ENCODE measurements at places on chromosomes 11 and 22.

DNA sequence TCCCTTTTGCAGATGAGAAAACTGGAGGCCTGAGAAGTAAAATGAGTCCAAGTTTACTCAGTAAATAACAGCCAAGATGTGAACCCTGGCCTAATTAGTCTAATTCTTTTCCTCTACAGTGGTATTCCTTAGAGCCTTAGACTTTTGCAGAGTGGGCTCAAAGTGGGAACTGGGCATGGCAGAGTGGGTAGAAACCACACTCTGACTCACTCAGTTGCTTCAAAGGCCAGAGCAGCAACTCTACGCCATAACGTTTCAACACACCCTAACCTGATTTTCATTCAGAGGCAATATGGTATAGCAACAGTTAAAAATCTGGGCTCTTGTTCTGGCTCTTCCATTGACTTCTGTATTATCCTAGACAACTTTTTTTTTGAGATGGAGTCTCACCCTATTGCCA is 2.8 kb downstream of the THRSP start:
- no peak for DNase-seq

DNA sequence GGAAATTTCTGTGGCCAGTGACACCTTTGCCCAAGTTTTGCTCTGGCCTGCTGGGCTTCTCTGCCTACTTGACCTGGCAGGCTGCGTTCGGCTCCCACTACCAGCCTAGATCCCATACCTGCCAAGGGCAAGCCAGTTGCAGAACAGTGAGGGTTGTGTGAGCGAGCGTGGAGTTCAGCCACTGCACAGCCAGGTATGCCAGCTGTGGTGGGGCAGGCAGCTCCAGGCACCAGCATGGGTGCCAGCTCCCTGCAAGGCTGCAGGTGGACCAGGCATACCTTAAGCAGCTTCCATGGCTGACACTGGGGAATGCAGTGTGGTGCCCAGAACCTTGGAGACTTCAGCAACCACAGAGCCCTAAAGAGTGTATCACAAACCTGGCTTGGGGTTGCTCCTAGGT is 133.5 kb downstream of the LDLRAD3 start:
- no peak for DNase-seq

DNA sequence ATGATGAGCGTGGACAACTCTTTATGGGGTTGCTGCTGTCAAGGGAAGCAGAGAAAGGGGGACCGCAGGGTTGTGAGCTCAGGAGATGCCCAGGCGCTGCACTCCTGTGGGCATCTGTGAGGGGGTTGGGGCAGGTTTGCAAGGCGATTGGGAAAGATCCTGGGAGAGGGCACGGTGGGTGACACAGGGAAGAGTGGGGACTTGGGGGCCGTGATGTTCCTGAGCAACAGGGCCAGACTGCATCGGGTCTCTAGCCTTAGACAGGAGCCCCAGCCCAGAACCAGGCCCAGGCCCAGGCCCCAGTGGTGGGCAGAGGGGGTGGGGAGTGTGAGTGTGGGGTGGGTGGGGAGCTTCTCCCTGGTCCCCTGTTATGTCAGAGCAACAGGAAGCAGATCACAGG is 38.3 kb downstream of the CSF2RB start:
- no peak for DNase-seq

GRCh38 chr22:38951734-38952133 is 5.7 kb upstream of the APOBEC3A start:
- DNase-seq: no peak

DNA sequence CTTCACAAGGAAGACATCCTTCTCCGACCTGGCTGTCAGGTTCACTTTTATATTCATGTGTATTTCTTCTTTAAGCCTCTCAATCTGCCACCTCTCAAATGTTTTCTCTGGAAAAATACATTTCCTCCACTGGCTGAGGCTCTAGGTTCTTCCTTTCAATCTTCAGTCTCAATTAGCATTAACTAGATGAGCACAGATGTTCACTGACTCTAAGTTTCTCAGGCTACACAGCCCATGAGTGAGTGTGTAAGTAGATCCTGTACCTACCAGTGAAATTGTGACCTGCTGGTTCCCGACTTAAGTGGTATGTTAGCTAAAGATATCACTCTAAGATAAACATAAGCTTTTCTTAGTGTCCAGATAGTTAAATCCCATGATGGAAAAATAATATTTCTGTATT is 206.9 kb downstream of the ADAMTS15 start:
- DNase-seq: no peak

- DNase-seq: no peak
Observed at GRCh38 chr22:36701965-36702621, 1.5 kb downstream of the CACNG2 start.

- no peak for DNase-seq
Observed at GRCh38 chr11:118605116-118605867, 2.1 kb upstream of the PHLDB1 start.

GRCh38 chr11:126232683-126233082 is 21.1 kb downstream of the FAM118B start:
- DNase-seq: no peak

- peak; percentile 73 for DNase-seq
Observed at GRCh38 chr22:22721681-22722354, 77.4 kb downstream of the GGTLC2 start.

GRCh38 chr22:39527481-39527961 is 5.0 kb downstream of the RPS19BP1 start:
- no peak for DNase-seq

DNA sequence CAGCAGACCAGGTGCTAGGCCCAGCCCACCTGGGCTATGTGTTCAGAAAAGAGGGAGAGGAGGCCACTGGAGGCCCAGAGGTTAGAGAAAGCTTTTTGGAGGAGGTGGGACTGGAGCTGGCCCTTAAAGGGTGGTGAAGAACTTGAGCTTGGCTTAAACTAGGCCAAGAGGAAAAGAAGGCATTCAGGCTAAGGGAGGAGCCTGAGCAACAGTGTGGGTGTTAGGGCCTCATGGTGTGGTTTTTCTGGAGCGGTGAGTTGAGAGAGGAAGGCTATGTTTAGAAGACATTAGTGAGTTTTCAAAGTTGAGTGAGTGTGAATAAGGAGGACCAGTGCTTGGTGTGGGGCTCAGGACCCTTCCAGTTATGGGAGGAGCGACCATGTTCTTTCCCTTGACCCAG is 6.2 kb downstream of the TAF6L start:
- peak; percentile 44 for DNase-seq

- DNase-seq: peak; percentile 89
Observed at GRCh38 chr11:18720808-18721560, 5.0 kb downstream of the IGSF22 start.

- no peak for DNase-seq
Observed at GRCh38 chr22:37664249-37665101, 6.0 kb downstream of the PDXP start.

GRCh38 chr11:10590218-10590915 is 21.9 kb upstream of the LYVE1 start:
- no peak for DNase-seq

DNA sequence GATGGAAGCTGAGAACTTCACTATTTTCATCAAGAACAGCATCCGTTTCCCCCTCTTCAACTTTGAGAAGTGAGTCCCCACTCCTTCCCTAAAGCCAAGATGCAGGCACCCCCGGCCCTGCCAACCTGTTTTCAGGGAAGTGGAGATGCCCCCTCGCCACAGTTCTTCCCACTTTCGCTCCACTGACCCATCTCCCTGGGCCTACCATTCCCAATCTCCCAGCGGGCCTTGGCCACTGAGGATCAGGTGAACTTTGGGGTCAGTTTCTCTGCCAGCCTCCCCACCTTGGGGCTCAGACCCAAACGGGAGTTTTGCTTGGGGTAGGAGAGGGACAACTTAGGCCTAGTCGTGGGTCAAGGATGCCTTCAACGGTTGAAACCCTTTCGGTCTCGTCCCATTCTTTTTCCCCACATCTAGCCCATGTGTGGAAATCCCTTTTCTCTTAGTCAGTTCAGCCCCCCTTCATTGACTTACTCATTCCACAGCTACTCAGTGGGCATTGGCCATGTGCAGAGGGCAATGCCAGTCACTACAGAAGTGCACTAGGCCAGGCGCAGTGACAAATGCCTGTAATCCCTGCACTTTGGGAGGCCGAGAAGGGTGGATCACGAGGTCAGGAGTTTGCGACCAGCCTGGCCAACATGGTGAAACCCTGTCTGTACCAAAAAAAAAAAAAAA is 10.6 kb downstream of the P2RX3 start:
- no peak for DNase-seq

DNA sequence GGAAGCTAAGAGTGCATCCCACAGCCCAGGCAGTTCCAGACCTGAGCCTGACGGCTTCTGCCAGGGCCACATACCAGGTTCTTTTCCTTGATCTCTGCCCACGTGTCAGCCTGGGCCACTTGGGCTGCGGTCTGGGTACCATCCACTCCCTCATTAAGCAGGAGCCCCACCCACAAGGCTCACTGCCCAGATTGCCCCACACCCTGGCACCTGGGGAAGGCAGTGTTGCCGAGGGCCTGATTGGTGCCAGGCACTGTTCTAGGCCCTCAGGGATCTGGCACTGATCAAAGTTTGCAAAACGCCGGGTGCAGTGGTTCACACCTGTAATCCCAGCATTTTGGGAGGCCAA is 15.4 kb downstream of the GGA1 start:
- no peak for DNase-seq

DNA sequence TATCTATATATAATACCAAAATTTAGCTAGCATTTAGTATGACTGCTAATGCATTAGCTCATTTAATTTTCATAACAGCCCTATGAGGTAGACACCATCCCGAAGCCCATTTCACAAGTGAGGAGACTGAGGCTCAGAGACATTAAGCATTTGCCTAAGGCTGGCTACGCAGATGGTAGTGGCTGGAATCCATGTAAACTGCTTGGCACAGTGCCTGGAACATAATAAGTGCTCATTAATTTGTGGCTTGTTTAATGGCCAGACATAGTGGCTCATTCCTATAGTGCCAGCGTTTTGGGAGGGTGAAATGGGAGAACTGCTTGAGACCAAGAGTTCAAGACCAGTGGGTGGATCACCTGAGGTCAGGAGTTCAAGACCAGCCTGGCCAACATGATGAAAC is 17.8 kb upstream of the TP53I11 start:
- DNase-seq: no peak

GRCh38 chr11:65491614-65492386 is 7.0 kb upstream of the MALAT1 start:
- DNase-seq: no peak

DNA sequence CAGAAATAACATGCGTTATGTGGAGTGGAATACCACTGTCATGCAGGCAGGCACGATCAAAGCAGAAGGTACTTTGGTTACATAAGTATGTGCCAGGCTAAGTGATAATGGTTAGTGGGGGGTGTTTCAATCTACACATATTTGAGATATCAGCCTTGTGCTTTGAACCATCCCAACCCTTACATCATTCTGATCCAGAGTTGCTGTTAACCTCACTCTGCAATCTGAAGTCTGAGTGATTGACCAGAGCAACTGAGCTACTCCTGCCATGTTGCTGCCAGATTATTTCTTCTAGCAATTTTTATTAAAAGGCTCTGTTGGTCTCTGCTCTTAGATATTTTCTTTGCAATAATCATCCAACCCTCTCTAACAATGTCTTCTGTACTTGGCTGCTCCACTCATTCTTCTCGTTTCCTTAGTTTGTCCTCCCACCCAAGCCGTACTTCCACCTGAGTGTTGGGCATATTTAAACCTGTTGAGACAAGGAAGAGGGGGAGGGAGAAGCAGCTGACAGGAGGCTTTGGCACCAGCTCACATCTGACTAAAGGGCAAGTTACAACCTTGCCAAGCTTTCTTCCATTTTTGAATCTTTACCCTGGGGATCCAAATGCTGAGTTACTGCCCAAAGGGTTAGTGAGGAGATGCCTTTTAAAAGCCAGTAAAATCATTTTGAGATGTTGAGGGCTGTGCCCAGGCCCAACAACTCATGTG is 114.1 kb upstream of the SESN3 start:
- DNase-seq: no peak

DNA sequence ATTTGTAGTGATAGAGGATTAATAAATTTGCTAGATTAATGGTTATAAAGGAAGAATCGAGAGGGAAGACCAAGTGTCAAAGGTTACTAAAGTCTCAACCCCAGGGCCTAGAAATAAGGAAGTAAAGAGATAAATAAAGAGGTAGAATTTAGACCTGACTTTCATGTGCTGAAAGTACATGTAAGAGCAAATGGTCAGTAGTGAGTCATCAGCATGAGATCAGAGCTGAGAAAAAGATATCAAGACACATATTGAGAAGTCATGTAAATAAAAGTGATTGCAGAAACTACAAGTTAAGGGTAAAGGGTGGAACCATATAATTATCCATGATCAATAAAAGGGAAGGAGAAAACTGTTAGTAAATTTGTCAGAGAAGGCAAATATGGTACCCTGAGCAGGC is 1.4 kb upstream of the OR8B8 start:
- DNase-seq: no peak

DNA sequence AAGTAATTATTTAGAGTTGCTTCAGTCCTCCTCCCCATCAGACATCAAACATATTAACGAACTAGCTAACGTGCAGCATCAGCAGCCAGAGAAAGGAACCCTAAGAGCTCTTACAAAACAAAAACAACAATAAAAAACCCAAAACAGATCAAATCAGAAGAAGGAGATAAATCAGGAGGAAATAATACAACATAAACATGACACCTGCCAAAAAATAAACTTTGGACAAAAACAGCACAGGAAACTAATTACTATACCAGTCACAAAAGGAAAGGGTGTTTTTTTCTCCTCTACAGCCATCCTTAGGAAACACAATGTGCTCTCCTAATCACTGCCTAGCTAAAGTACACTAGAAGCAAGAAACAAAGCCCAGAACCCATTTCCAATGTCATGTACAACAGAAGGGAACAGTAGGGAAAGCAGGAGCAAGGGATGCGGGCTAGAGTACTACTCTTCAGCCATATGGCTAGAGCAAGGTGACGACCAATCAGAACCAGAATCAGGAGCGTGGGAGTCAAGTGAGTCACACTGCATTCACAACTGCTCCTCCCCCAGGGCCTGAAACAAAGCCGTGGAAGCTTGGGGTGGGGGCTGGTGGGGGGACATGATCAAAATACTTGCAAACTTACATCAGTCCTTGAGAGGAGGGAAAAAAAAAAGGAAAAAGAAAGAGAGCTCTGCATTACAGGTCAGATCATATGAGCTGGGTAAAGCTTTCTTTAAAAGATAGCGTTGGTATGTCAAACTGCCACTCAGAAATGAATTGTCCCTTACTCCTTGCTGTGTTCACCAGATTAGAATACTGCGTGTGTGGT is 60.4 kb downstream of the LARGE2 start:
- DNase-seq: peak; percentile 55

DNA sequence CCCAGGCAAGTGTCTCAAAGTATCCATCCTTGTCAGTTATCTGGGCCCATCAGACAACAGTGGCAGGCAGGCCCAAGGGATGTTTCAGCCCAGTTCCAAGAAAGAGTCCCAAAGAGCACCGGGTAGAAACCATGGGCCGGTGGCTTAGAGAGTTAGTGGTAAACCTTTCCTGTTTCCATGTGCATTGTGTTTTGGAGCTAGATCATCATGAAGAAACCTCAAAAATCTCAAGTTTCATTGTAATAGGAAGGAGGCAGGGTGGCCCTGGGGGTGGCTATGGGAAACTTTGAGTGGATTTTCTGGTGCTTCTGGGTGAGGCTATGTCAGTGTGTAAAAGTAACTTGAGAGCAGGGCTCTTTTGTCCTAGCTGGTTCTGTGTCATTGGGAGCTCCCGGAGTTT is 68.1 kb downstream of the UBASH3B start:
- peak; percentile 64 for DNase-seq

- no peak for DNase-seq
Observed at GRCh38 chr11:100105982-100106358, 581.1 kb upstream of the ARHGAP42 start.

Data from activated T-cell treated with anti-CD3 and anti-CD28 coated beads, Interleukin-2, amount 50 U/mL, for 48 hours (primary cell).